Adrenal gland (tissue), 19 donors: ENCODE measurements at places on chromosomes 3 and 15. TPM values are rescaled to one million over a fixed set of nuclear protein-coding genes. Genes with fewer than 3 reads are reported as not detected.

C3orf49 gene
- total RNA-seq: not detected

SGO1 gene
- not detected for total RNA-seq

CNTN3 gene
- total RNA-seq: 0.19 TPM

IDH3A gene
- total RNA-seq: 152 TPM

KCNMB3 gene
- 0.69 TPM for total RNA-seq

DNA sequence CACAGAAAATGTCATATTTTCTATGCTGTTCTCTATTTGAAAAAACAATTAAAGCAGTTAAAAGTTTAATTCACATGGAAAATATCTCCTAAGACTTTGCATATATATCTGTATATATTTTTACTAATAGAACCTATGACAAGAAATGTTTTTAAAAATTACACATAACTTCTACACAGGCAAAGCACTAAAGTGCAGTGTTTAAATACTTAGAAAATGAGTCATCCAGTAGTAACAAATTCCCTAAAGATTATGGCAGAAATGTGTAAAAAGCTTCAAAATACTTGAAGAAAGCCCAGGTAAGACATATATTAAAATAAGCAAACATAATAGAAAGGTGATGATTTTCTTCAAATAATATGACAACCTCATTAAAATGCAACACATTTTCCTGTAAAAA is 236.6 kb downstream of the TBC1D5 start:
- no peak for DNase-seq

DNA sequence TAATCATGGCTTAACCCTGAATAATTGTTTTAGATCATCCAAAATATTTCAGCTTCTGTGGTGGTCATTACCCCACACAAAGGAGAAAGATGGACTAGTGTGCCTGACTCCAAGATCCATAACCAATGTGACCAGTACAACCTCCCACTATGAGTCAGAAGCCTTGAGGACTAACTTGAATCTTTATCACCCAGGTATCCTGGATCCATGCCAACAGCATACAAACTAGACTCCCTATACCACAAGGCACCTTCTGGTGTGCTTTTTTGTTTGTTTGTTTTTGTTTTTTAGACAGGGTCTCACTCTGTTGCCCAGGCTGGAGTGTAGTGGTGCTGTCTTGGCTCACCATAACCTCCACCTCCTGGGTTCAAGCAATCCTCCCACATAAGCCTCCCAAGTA is 317.7 kb downstream of the VPS13C start:
- DNase-seq: no peak

DNA sequence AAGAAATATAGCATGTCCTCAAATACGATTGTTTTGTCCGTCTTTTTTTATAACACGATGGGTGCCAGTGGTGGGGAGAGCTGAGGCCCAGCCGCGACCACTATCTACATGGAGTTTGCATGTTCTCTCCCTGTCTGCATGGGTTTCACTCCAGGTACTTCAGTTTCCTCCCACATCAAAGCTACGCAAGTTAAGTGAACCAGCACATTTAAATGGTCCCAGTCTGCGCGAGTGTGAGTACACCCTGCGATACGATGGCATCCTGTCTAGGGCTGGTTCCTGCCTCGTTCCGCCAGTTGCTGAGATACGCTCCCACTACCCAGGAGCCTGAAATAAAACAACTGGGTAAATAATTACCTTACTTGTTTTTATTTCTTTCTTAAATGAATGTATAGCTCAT is 40.6 kb downstream of the ATP13A3 start:
- no peak for DNase-seq

- no peak for DNase-seq
Observed at GRCh38 chr3:7934362-7934761, 567.3 kb upstream of the LMCD1 start.

- no peak for DNase-seq
Observed at GRCh38 chr3:77146004-77146403, 106.1 kb downstream of the ROBO2 start.
